ENCODE measurements at places on chromosomes 4 and X.

DNA sequence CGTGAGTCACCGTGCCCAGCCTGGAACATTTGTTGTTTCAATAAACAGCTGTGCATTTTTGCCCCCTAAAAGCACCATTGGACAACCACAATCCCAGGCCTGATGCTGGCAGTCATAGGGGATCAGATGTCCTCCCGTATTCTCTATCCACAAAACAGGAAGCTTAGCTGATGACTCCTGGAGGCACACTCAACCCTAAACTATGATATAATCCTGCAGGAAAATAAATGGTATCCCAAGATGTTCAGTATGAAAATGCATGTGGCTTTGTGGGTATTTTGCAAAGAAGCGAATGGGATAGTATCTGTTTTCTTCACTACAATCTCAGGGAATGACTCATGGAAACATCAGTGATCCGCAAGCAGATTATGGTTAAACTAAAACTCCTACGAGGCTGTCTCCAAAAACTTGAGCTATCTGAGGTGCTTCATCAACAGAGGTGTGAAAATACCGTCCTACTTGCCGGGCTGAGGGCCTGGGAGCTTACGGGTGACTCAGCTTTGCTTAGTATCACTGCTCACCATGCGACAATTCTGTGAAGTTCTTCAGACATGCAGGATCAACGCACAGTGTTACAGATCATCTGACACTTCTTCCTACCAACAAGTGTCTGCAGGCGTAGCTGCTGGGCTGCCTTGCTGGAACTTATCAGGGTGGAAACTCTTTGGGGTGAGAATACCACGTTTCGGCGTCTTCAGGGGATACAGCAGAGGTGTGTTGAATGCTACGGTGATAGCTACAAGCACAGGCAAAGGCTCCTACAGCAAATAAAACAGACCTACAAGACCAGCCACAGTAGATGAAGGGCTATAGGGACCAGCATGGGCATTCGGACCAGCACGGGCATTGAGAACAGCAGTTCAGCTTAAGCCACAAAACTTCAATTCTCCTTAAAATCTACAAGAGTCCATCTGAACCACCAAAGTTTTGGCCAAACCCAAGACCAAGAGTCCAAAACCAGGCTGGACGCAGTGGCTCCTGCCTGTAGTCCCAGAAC is 148.5 kb downstream of the DHRSX start:
- no peak for DNase-seq

DNA sequence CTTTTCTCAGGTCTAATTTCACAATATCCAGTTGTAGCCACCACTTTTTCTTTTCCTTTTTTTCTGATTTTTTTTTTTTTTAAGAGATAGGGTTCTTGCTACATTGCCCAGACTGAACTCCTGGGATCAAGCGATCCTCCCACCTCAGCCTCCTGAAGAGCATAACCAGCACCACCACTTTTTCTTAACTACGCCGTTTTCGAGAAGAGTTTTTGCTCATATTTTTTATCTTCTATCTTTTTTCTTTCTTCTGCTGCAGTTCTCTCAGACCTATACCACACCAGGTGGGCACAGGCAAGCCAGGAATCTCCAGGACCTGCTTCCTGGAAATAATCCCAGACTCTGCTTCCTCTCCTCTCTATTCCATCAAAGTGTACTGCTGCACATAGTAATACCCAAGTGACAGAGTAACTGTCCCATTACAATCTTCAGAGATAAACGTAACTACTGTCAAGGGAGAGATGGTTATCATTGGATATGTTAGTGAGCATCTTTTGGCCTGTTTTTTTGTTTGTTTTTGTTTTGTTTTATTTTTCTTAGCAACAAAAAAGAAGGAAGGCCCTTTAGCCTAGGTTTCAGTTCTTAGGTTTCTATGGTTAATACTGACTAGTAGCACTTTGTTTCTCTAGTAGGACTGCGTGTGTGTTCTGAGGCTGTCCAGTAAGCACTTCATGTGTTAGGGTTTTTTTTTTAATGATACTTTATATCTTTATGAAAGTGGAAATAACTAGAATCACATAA is 59.2 kb upstream of the TXK start:
- DNase-seq: no peak

GRCh38 chrX:150547375-150548115 is 20.9 kb upstream of the MTM1 start:
- DNase-seq: no peak

DNA sequence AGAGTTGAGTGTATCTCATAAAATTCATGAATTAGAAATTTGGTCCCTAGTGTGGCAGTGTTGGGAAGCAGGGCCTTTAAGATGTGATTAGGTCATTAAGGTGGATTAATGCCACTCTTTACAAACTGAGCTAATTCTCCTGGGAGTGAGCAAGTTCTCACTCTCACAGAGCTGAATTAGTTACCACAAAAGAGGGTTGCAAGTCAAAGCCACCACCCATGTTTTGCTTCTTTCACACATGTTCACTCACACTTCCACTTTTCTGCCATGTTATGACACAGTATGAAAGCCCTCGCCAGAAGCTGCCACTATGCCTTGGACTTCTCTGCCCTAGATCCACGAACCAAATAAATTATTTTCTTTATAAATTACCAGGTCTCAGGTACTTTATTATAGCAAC is 332.1 kb downstream of the ARAP2 start:
- DNase-seq: no peak

GRCh38 chrX:111124418-111124817 is 28.4 kb downstream of the PAK3 start:
- no peak for DNase-seq

- DNase-seq: no peak
Observed at GRCh38 chrX:24471808-24472207, 6.7 kb downstream of the PDK3 start.

DNA sequence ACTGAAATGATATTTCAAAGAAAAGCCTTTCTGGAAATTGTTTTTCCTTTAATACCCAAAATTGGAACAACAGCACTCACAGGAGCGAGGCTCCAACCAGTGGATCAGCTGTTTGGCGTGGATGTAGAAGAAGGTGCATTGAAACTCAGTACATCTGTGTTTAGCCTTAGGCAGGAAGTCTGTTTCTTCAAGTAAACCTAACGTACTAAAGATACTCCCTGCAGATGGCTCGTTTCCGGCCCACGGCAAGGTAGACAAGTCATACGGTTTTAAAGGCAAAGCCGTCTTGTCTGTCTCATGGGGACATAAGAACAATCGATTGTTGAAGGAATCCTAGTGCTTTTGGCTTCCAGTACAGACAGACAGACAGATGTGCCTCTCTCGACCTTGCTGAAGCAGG is 50.0 kb upstream of the CLCN4 start:
- DNase-seq: peak; percentile 14

DNA sequence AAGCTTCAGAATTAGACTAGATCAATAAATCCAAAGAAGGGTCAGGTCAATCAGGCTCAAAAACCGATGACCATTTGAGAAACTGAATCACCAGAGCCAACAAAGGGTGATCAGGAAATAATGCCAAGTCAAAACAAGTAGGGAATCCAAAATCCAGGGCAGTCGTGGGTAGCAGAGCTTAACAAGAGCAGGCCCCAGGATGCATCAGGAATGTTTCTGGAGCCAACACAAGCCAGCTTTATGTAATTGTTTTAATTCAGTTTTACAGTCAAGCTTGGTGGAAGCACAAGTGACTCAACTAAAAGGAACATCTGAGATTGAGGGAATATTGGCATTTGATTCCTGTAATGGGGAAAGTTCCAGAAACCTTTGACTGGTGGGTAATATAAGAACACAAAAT is 237.9 kb upstream of the EDA2R start:
- no peak for DNase-seq

DNA sequence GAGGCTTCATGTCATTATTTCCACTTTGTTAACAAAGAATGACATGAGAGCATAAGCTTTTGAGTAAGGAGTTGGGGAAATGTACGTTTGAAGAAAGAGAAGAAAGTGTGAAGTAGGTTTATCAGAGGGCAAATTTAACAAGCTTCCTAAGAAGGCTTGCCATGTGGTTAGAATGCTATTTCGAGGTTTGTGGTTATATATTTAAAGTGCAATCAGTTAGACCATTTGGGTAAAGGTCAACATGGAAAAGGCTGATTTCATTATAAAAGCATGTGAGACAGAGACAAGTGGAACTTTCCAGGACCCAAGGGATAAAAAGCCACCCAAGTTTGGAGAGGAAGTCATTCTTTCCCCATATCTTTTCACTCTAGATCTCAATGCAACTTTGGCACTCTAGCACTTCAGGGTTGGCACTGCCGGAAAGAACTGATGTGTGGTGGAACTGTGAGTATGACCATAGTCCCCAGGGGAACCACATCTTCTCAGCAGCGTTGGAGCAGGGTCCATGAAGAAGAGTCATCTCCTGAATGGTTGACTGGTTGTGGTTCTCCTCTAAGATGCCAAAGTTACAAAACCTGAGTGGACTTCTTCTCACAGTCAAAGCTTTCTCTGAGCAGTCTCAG is 529.9 kb downstream of the MID1IP1 start:
- no peak for DNase-seq

- DNase-seq: no peak
Observed at GRCh38 chr4:108396900-108397497, 223.4 kb upstream of the RPL34 start.

Data from CD8-positive, alpha-beta memory T cell (primary cell).